ENCODE measurements at places on chromosomes 5 and 9. TPM values are rescaled to one million over a fixed set of nuclear protein-coding genes. Genes with fewer than 3 reads are reported as not detected.

The SLC6A3 gene
- total RNA-seq, result not detected

- no peaks in the 10 kb centered on the region for H3K4me1 ChIP-seq
- no peaks in the 10 kb centered on the region for H3K36me3 ChIP-seq
- no peak for DNase-seq
- H3K4me3 ChIP-seq, result no peak overlapping the region
These were observed 145.0 kb upstream of the TNC start for GRCh38 chr9:115262952-115263351.

The C5orf24 gene
- total RNA-seq, result 36.9 TPM

The ST8SIA4 gene
- total RNA-seq, result 56.1 TPM
